ENCODE measurements at places on chromosomes 13 and 19.

DNA sequence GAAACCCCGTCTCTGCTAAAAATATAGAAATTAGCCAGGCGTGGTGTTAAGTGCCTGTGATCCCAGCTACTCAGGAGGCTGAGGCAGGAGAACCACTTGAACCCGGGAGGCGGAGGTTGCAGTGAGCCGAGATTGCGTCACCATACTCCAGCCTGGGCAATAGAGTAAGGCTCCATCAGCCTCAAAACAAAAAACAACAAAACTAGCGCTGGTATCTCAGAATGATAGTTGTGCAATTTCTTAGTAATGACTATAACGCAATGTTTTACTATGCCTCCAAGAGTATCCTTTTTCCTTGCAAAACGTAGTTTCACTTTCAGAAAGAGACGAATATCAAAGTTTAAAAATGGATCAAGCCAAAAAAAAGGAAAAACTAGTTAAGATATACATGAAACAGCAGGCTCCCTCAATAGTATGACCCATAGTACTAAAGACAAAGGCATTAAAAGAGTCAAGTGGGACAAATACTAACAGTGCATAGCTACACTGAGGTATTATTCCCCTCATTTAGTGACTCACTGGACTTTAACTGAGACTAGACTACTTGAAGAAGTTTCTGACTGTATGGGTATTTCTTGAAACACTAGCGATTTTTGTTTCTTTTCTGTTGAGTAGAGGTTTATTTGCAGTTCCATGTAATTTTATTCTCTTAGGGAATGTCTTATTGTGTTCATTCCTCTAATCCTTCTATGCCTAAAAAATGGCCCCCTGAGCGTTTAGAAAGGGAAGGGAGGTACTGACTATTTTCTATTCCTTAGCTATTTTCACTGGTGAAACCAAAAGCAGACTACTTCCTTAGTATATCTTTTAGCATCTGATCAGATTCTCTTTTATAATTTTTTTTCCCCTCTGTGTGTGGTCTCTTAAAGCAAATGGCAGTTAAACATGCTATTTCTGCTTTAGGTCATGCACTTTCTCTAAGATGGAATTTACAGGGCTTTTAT, 10.4 kb upstream of the ITM2B start:
- no peak for DNase-seq

DNA sequence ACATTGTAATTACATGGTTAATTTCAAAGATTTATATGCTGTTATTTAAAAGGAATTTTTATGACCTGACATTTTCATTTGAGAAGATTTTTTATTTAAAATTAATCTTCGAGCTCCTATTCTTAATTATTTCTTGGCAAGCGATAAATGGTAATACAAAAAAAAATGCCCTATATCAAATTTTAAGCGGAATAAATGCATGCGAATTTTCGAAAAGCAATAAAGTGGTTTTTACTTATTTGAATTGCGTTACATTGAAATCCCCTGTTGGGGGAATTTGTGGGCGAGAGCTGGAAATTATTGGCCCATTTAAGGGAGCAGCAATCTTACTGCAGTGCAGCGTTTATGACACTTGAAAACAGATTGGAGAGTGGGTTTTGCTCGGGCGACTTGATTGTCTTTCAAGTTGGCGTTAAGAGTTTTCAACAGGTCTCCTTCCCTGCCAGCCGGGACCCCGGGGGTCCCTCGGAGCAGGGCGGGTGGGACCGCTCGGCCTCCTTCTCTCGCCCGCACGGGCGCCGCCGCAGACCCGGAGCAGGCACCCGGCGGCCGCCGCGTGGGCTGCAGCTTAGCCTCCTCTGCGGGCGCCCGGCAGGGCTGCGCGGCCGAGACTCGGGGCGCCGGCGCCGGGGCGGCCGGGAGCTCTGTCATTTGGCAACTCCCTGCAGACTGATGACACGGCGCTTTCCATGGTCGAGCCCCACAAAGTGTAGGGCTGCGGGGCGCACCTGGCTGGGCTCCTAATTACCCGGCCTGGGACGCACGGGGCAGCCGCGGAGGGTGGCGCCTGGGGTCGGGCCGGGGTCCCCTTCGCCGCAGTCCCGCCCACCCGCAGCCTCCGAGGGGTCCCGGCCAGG, 255.1 kb upstream of the SOX21 start:
- DNase-seq, result no peak

- no peak for DNase-seq
Measured at GRCh38 chr13:76009267-76009890, 373.2 kb downstream of the LMO7 start.

DNA sequence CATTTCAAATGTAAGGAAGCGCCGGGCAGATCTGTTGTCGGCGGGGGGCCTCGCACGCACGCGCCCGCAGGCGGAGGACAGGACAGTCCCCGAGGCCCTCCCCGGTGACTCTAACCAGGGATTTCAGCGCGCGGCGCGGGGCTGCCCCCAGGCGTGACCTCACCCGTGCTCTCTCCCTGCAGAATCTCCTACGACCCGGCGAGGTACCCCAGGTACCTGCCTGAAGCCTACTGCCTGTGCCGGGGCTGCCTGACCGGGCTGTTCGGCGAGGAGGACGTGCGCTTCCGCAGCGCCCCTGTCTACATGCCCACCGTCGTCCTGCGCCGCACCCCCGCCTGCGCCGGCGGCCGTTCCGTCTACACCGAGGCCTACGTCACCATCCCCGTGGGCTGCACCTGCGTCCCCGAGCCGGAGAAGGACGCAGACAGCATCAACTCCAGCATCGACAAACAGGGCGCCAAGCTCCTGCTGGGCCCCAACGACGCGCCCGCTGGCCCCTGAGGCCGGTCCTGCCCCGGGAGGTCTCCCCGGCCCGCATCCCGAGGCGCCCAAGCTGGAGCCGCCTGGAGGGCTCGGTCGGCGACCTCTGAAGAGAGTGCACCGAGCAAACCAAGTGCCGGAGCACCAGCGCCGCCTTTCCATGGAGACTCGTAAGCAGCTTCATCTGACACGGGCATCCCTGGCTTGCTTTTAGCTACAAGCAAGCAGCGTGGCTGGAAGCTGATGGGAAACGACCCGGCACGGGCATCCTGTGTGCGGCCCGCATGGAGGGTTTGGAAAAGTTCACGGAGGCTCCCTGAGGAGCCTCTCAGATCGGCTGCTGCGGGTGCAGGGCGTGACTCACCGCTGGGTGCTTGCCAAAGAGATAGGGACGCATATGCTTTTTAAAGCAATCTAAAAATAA, 18.2 kb downstream of the IL17D start:
- no peak for DNase-seq

Data from T-helper 2 cell (primary cell).